ENCODE measurements at places on chromosomes 13 and 19.
A peak's percentile ranks its signal among the peaks of the same experiment; 100 is the strongest.

GRCh38 chr19:33602576-33603204, 19.1 kb upstream of the CHST8 start:
- DNase-seq, result no peak

- no peak for DNase-seq
Observed at GRCh38 chr13:30340331-30341250, 33.2 kb upstream of the KATNAL1 start.

DNA sequence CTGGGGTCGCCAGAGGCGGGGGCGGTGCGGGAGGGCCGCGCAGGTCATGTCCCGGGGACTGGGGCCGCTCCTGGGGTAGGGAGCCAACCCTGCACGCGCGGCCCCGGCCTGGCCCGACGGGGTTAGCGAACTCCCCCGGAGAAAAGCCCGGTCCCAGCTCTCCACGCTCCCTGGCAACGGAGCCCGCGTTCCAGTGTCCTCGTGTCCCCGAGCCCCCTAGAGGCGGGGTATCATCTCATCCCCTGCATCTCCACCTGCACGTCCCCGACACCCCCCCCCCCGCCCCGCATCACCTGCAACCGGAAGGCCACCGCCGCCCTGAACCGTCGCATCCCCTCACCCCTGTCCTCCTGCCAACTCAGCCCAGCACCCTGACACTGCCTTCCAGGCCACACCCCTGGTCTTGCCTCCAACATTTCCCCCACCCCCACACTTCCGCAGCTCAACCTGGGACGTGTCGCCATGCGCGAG, 2.7 kb downstream of the WDR88 start:
- peak; percentile 70 for DNase-seq

DNA sequence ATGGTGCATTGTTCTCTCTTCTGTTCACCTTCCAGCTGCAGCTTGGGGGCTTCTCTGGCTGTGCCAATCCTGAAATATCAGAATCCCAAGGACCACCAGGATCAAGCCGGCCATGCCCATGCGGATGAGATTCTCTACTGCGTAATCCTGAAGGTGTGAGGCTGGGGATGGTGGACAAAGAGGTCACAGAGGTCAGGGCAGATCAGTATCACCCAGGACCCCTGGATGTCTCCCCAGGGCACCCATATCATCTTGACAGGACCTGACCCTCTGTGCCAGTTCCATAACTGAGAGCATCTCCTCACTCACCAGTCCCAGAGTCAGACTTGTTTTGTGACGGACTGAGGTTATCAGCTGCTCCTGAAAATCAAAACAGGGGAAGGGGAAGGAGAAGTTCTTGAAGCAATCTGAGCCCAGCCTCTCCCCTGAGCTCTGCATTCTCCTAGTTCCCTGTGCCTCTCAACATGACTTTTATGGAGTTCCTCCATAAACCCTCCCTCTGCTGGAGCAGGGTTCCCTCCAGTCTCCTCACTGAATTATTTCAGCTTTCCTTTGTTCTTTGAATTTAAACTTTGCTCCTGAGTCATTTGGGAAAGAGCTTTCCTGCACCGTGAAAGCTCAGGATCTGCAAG, 5.5 kb downstream of the LILRA5 start:
- no peak for DNase-seq

- no peak for DNase-seq
Observed at GRCh38 chr19:10998666-10999065, 37.8 kb downstream of the SMARCA4 start.

GRCh38 chr19:46943150-46943946, 76.3 kb upstream of the NPAS1 start:
- no peak for DNase-seq

DNA sequence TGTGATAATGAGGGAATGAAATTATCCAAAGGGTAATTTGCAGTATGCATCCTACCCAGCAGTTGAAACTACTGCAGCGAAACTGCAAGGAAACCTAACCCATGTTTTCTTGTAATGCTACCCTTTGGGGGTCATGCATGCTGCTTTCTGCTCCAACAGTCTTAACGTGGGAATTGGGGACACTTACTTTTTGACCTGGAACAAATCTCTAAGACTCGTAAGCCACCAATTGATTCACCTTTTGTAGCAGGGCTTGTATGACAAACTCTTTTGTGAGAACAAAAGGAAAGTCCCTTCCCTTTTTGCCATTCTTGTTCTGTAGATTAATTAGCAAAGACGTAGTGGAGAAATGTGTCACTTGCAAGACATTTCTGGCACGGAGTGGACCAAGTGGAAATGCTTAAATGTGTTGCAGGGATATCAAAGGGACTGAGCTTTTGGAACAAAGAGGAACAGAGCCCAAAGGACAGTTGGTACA, 27.4 kb downstream of the LRCH1 start:
- no peak for DNase-seq

DNA sequence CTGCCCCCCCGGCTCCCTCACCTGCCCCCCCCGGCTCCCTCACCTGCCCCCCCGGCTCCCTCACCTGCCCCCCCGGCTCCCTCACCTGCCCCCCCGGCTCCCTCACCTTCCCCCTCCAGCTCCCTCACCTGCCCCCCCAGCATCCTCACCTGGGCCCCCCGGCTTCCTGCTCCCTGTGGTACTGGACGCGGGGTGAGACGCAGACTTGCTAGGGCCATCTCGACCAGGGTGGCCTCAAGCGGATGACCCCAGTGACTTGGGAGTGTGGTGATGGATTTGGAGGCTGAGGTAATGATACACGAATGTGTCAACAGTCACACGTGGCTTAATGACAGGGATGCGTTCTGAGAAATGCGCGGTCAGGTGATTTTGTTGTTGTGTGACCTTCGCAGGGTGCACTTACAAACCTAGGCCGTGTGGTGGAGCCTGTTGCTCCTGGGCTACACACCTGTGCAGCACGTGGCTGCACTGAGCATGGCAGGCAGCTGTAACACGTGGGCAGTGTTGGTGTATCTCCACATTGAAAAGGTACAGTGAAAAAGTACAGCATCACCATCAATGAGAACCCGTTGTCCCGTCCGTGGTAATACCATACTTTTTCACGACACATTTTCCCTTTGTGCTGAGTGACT, 197.8 kb downstream of the TEX29 start:
- DNase-seq, result no peak

DNA sequence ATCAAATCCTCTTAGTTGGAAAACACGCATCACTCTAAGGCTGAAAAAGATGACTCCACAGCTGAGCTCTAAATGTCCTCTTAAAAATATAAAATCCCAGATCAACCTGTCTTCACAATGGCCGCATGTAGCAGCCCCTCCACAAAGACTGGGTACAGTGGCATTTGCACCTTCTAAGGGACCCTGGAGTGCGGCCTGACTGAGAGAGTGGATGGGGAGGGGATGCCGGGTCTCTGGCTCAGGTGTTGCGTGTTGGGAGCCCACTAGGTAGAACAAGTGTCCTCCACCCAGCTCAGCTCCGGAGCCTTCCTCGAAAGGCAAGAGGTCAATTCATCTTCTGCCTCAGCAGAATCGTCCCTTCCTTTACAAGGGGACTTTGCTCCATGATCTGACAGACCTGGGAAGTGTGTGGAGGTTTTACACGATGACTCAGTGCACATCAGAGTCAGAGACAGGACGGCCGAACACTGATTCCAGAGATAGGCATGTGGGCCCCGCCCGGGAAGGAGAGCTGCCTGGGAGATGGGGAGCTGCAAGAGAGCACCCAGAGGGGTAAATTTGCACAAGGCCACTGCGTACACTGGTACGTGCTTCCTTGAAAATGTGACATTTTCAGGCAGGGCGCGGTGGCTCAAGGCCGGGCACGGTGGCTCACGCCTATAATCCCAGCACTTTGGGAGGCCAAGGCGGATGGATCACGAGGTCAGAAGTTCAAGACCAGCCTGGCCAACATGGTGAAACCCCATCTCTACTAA, 23.5 kb upstream of the SLC15A1 start:
- no peak for DNase-seq

- no peak for DNase-seq
Observed at GRCh38 chr13:41452462-41452861, 4.9 kb upstream of the RGCC start.

- DNase-seq, result no peak
Observed at GRCh38 chr13:100822871-100823443, 148.4 kb upstream of the TMTC4 start.

- DNase-seq, result no peak
Observed at GRCh38 chr13:30319655-30320054, 12.3 kb upstream of the KATNAL1 start.

DNA sequence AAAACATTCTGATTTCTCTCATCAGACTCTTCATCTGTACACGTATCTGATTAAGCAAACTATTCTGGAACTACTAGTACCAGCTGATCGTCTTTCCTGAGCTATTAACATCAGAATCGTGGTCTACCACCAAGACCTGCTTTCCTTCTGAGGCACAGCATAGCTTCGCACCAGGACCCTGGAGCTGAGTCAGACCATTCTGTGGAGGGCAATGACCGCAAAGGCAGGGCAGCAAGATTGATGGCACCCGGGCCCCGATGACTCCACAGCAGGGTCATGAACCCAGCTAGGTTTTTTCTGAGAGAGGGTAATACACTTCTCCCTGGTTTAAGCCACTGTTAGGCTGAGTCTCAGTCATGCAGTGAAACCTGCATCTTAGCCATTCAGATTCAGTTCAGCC, 158.7 kb upstream of the GPR12 start:
- no peak for DNase-seq

DNA sequence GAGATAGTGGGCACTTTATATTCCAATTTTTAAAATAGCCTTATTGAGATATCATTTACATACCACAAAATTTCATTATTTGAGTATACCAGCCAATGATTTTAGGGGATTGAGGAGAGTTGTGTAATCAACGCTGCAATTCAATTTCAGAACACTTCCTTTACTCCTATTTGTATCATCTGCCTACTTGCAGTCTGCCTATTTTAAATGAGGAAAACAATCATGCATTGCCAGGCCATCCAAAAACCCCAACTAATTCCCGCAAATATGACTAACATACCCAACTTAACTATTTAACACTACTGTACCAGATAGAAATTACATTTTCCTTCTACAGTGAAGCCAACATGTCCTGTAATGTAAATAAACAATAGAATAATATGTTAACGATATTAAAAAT, 26.7 kb downstream of the CAB39L start:
- no peak for DNase-seq

DNA sequence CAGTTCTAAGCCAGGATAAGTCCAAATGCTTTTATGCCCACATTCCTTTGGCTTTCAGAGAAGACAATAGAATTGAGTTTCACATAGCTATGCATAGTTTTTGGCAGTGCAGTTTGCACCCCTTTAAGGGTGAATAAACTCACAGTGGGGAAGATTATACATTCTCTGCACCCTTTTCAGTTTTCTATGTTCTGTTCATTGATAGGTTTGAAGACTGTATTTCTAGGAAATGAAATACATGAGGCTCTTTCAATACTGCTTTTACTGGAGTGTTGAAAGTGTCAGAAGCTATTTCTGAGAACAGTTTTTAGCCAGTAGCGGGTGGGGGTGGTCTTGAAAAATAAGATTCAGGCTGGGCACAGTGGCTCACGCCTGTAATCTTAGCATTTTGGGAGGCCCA, 46.2 kb downstream of the IPO5 start:
- no peak for DNase-seq

GRCh38 chr19:16088351-16089009, 12.2 kb downstream of the TPM4 start:
- no peak for DNase-seq

DNA sequence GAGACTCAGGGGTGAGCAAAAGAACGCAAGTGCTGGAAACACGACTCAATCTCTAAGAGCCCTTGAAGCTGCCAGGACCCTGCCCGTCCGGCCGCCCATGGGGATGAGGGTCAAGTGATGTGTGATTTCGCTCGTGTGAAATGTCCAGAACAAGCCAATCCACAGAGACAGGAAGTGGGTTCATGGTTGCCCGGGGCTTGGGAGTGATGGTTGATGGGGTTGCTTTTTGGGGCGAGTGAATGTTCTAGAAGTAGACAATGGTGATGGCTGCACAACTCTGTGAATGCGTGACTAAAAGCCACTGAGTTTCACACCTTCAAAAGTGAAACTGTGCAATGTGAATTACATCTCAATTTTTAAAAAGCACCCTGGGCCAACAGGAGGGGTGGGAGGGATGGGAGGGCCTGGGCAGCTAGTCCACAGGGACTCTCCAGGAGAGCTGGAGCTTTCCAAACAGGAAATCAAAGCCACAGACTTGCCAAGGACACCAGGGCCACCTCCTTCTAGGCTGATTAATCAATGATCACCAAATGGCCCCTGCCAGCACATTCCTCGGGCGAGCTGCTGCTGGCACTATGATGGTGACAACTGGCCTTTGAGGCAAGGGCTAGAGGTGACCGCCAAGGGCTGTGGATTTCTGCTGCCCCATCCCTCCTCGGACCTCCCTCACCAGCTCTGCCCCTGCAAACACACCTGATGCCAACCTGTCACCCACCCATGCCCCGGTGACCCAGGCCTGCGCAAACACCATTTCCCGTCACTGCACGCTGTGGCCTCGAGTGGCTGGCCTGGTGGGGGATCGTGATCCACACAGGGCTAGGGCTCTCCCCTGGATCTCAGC, 14.0 kb downstream of the DPP9 start:
- DNase-seq, result no peak

DNA sequence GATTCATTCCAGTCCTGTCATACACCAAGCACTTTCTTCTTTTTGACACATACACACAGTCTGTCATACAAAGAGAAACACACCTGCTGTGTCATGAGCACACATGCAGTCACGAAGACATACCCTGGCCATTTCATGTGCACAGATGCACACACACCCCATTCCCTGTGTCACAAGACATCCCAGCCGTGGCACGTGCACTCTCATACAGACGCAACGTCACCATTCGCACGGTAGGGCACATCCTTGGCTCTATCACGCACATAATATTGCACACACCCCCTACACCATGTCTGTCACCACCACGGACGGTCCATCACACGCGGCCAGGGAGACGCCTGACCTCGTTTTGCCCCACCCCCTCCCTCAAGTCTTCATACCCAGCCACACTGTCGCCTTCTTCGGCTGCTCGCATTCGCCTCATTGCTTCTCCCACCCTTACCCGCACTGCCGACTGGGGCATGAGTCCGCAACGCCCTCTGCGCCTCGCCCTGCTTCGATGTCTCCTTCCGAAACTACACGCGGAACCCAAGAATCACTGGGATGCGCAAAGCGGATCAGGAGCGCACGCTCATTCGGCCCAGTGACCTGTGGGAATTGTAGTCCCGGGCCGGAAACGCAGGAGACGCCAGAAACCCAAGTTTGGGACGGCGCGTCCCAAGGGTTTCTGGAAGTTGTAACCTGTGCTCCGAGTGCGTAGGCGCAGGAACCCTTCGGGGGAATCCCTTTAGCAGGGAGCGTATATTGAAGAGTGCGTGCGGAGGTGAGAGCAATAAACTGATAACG, 6.8 kb upstream of the ZNF283 start:
- peak; percentile 22 for DNase-seq

- no peak for DNase-seq
Observed at GRCh38 chr13:33279414-33280278, 5.9 kb downstream of the STARD13 start.
